CD4-positive, alpha-beta memory T cell (primary cell): ENCODE measurements at places on chromosomes 4 and X. TPM values are rescaled to one million over a fixed set of nuclear protein-coding genes. Genes with fewer than 3 reads are reported as not detected.

The USP17L10 gene
- not detected for polyA plus RNA-seq

The ARMCX2 gene
- 1.3 TPM for polyA plus RNA-seq

GRCh38 chrX:10062980-10063379 lies 93.8 kb upstream of the CLCN4 start:
- DNase-seq = no peak

DNA sequence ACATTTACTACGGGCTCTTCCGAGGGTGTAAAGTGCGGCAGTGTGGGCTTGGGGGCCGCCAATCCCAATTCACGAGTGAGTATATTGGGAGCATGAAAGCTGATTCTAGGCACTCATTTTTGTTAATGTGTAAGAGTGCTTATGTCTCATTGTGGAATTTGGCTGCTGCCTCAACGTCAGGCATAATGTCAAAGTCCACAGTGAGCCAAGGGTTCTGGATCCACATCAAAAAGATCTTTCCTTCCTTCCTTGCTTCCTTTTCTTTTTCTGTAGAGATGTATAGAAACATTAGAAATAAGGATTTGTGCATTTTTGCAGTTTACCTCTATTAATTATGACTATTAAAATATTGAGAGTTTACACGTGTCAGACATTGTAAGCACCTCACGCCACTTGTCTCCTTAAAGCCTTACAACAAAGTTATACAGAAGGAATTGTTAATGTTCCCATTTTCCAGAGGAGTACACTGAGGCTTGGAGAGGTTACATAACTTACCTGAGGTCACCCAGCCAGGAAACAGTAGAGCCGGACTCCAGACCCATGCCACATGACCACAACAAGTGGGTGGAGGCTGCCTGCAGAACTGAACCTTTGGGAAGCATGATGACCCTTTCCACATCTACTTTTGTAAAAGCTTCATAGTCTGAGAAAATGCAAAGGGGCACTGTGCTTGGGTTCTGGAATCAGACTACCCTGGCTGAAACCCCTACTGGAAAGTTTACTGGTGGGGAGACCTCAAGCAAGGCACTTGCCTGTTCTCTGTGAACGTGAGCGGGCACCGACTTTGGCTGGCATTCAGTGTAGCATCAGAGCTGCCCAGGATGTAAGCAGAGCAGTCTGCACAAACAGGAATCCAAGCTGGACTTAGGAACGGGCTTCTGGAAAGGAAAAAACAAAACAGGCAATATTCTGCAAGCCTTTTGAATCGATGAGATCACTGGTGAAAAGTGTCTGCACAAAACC lies 761 bp downstream of the CLRN2 start:
- no peak for DNase-seq

DNA sequence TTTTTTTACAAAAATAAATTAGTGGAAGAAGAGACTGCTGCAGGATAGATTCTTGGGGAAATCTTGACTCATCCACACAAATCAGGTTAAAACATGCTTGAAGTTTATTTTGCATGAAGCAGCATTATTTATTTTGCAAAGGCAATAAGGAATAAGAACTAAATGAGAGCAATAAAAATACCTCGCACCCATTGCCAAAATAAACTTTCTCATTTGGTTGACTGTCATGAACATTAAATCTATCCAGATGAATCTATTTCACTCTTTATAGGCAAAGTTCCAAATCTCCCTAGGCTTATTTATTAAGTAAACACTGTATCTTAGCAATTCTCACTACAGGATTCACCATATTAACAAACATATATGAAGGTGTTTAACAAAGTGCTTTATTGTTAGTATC lies 58.9 kb downstream of the HOPX start:
- DNase-seq = no peak

DNA sequence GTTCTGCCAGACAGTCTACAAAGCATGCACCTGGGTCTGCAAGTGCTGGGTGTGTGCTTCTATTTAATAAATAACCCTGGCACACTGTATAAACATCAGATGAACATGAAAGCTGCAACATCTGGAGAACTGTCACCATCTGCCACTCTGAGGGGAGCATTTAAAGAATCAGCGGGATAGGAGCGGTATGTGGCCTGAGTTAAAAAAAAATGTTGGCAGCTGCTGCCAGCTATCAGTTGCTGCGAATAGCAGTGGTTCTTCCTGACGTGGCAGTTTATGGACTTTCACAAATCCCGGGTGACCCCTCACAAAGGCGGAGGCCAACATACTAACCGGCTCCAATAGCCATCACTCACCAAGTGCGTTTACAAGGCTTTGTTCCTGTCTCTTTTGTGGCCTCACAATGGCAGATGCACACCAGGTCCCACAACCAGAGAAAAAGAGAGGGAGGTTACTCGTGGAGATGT lies 95.1 kb downstream of the RASL11B start:
- DNase-seq = no peak

DNA sequence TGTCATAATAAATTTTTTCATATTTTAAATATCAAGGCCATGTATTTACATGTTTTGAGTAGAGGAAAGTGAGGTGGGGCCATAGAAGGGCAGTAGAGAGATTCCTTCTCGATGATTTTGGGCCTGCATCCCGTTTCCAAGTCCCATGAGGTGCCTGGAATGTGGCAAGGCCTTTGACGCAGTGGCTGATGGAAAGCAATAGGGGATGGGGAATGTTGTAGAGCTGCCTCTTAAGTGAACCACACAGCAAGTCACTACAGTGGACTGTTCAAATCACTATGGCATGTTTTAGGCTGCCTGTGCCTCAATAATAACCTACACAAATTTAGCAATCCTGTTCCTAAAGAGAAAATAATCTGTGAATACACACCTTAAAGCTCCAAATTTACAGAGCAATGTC lies 48.3 kb downstream of the ANXA5 start:
- no peak for DNase-seq

GRCh38 chrX:104972737-104973136 lies 247.8 kb downstream of the TEX13A start:
- no peak for DNase-seq

GRCh38 chr4:13633671-13634070 lies 6.1 kb upstream of the BOD1L1 start:
- no peak for DNase-seq
